ENCODE measurements at places on chromosomes 2 and 18.

- no peak for DNase-seq
Measured at GRCh38 chr18:59779979-59780378, 82.8 kb upstream of the CCBE1 start.

DNA sequence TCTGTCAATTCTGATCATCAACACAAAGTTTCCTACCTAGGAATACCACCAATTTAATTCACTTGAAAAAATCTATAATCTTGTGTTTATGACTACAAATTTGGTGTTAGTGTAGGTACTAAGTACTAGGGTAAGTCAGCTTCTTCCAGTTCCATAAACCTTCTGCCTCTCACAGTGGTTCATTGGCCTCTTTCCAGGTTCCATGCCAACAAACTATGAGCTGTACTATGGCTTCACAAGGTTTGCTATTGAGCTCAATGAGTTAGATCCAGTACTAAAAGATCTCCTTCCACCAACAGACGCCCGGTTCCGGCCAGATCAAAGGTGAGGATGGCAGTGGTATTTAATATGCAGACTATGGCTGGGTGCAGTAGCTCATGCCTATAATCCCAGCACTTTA lies 58.8 kb downstream of the PRKRA start:
- no peak for DNase-seq

DNA sequence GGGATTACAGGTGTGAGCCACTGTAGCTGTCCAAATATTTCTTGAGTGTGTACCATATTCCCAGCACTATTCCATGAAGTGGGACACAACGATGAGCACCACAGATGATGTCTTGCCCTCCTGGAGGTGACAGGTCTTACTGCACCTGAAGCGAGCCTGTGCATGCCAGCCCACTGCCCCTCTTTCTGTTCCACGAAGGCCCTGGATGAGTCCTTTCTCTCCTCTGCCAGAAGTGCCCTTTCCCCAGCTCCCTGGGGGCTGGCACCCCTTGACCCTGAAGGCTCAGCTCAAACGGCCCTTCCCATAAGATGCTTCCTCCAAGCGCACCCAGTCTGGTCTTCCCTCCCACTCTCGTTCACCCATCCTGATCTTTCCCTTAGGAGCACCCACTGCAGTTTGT lies 5.5 kb downstream of the ATP6V1B1 start:
- DNase-seq, result no peak

DNA sequence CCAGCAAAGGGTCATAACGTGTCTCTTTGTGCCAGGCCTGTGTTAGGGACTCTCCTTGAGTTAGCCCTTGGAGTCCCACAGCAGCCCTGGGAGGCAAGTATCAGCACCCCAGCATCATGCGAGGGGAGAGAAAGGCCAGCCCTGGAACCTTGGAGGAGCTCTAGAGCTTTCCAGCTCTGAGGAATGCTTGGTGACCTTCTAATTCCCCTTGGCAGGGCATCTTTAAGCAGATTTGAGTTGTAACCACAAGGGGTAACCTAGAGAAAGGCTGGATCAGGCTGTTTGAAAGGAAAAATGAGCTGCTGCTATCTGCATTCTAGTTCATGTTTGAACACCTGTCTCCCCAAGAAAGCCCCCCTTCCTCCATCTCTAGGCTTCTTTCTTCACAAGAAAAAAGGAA lies 23.8 kb upstream of the ODC1 start:
- no peak for DNase-seq

DNA sequence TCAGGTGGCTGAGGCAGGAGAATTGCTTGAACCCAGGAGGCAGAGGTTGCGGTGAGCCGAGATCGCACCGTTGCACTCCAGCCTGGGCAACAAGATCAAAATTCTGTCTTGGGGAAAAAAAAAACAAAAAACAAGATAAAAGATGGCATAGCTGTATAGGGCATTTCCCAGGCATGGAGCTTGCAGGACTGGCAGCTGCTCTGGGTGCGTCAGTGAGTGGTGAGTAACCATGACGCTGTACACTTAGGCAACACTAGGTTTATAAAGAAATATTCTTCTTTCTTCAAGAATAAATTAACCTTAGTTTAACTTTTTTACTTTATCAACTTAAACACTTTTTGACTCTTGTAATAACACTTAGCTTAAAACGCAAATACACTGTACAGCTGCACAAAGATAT lies 15.4 kb downstream of the TGOLN2 start:
- DNase-seq, result no peak

GRCh38 chr2:32246911-32247310 lies 17.8 kb downstream of the NLRC4 start:
- no peak for DNase-seq

DNA sequence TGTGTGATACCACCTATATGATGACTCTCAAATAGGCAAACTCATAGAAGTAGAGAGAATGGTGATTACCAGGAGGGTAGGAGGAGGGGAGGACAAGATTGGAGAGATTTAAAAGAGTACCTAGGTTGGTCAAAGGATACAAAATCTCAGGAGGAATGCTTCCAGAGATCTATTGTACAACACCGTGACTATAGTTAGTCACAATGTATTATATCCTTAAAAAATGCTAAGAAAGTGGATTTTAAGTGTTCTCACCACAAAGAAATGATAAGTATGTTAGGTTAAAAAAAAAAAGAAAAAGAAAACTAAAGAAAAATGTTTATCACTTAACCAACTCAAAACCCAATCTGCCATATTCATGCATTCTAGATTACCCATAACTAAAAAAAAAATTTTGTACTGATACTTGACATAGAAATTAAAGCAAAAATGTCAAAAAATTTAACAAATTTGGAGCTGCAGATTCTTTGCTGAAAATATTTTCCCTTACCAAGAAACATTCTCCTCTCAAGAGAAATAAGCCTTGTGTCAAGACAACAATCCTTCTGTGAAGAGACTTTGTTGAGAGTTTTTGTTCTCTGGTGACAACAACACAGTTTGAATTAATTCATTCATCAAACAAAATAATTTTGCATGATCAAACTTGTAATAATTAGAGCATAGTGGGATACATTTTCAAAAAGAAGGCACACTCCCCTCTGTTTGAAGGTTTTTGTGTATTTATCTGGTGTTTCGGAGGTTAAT lies 213.1 kb downstream of the DNER start:
- no peak for DNase-seq

- no peak for DNase-seq
Measured at GRCh38 chr18:29311580-29311979, 1134.7 kb upstream of the CDH2 start.

- DNase-seq, result no peak
Measured at GRCh38 chr2:149430743-149431736, 100.7 kb downstream of the LYPD6 start.

DNA sequence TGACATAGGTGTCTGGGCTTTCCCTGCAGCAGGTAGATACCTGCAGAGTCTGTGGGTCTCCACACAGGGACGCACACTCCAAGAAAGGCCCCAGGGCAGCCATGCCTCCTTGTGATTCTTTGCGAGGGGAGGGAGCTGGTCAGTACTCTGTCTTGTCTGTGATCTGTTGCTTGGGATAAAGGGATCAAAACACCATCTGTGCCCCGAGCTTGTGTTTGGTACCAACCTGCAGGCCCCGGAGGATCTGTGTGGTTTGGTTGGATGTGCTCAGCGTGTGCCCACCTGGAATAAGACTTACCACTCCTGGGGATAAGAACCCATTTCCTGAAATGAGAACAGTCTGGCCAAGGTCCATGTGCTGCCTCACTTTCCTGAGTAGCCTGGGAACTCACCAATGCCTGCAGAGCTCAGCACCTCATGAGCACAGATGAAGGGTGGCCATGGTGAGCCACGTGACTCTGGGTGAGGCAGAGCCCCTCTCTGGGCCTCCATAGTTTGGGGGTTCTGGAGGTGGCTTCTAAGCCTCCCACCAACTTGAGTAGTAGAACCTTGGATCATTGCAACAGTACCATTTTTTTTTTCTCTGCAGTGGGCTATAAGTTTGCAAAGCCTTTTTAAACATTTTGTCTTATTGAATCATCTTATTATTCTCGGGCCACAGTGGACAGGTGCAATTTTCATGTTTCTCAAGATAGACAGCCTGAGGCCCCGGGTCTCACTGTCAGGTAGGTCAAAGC lies 134.8 kb downstream of the DDX1 start:
- DNase-seq, result no peak

DNA sequence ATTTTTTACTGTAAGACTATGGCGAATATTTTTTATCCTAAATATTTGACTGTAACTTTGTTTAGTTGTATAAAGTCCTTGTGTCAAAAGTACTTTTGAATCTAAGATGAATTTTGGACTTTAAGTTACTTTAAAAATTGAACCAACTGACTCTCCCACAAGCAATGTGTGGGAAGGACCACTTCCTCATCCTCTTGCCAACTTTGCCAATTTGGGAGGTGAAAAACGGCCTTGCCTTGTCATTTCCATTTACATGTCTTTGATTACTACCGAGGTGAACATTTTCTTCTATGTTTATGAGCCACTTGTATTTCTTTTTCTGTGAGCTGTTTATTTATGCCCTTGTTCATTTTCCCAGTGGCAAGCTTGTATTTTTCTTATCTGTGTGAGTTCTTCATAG lies 12.8 kb upstream of the MSGN1 start:
- DNase-seq, result no peak

DNA sequence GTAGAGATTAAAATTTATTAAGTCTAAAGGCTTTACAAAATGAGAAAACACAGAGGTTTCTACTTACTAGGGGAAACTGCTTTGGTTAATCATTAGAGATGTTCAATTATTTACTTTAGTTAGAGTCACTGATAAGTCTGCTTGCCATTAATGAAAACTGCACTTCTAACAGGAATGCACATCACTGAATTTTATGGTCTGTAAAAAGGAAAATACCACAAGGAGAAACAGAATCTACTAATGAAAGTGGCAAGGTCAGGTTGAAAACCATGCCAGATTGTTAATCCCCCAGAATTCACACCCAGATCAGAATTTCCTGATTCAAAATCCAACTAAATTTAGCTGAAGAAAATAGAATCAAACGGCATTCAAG lies 90.5 kb upstream of the GRB14 start:
- no peak for DNase-seq

DNA sequence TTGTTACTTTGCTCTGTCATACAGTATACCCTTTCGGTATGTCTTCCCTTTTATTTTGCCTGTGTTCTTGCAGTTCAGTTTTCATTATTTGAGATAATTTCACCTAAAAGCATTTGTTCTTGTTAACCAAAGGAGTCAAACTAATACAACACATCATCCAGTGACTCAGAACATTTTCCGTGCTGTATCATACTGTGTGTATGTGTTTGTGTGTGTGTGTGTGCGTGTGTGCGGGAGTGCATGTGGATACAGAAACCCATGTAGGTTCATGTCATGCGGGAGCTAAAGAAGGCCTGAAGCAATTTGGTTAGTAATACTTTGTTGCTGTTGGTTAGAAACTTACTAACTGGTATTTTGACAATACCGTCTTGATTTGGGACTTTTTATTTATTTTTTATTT lies 60.0 kb downstream of the CEP192 start:
- DNase-seq, result no peak

DNA sequence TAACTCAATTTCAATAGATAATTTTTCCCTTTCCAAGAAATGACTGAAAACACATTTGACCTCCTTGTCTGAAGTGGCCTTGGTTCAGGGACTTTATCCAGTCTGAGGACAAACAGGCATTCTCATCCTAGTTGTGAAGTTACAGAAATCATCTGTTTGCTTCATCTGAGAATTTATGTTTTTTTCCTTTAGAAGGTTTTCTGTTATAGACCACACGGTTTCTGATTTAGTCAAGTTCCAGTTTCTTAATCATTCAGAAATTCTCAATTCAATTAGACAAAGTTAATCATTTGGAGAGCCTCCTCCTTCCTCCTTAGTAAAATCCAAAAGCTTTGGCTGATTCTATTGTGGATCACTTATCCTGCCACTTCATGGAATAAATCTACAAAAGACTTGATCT lies 60.9 kb downstream of the ICOS start:
- no peak for DNase-seq

GRCh38 chr2:215366440-215367032 lies 54.7 kb downstream of the ATIC start:
- DNase-seq, result no peak

DNA sequence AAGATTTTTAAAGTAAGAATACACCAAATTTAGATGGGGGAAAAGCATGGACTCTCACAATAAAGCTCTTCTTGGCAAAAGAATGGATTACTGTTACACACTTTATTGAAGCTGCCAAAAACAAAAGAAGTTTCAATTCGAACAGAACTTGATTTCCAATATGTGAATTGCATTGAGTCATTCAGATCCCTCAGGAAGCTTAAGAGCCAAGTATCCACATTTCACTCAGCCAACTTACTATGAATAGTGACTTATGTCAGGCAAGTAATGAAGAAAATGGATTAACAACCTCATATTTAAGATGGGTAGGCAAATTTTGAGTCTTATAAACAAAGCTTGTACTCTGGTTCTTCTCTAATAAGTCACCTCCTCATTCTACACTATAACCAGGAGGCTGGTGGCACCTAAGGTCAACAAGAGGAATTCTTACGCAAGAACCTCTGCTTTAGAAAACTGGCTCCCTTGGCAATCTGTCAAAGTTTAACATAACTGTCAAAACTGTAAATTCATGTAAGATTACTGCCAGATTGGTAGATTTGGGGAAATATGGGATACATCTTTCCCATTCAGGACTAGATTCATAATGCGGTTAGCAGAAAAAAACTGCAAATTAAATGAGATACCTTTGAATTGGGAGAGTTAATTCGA lies 6.0 kb downstream of the HADHA start:
- DNase-seq, result no peak

DNA sequence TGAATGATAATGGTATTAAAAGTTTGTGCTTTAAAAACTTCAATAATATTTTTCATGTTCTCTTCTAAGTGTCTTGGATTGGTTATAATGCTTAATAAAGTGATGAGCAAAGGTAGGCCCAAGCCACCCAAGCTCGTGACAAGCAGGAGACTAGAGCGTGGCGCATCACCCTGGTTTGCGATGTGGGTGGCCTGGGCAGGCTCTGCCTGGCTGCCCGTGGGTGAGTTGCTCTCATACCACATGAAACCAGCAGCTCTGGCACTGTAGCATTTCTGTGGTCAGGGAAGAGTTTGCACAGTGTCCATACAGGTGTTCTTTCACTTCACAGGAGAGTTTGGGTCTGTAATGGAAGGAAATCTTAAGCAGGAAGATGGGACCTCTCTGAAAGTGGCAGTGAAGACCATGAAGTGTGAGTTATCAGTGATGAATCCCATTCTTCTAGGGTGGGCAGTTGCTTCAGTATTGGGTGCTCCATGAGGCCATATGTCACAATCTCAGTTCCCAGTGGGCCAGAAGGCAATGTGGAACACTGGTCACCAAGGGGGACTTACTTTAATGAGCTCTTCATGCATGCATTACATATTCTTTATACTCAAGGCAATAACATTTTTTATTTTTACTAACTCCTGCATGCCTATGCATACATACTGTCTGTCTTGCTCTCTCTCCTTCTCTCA lies 51.4 kb upstream of the TMEM87B start:
- no peak for DNase-seq

DNA sequence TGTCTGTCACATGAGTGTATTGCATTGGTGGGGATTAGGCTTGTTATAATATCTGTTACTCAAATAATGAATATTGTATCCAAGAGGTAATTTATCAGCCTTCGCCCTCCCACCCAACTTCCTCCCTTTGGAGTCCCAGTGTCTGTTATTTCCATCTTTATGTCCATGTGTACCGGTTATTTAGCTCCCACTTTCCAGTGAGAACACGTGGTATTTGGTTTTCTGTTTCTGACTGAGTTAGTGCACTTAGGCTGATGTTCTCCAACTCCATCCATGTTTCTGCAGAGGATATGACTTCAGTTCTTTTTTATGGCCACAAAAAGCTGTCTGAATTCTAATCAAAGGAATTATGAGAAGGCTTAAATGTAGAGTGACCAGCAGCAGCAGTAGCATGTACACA lies 104.0 kb upstream of the ARHGAP28 start:
- DNase-seq, result no peak
